ENCODE measurements at places on chromosomes 4 and X. TPM values are rescaled to one million over a fixed set of nuclear protein-coding genes. Genes with fewer than 3 reads are reported as not detected.

GRCh38 chr4:54924891-54925290 lies 200.5 kb downstream of the KDR start:
- no peaks in the 10 kb centered on the region for H3K27me3 ChIP-seq
- H3K36me3 ChIP-seq: no peaks in the 10 kb centered on the region
- H3K4me3 ChIP-seq: no peak overlapping the region

GRCh38 chr4:174218127-174218790 lies 65.2 kb downstream of the FBXO8 start:
- H3K36me3 ChIP-seq: no peaks in the 10 kb centered on the region
- H3K4me3 ChIP-seq: peak overlapping the region; percentile 48
- H3K27ac ChIP-seq: peak overlapping the region; percentile 77
- no peak for DNase-seq
- no peaks in the 10 kb centered on the region for H3K27me3 ChIP-seq

DNA sequence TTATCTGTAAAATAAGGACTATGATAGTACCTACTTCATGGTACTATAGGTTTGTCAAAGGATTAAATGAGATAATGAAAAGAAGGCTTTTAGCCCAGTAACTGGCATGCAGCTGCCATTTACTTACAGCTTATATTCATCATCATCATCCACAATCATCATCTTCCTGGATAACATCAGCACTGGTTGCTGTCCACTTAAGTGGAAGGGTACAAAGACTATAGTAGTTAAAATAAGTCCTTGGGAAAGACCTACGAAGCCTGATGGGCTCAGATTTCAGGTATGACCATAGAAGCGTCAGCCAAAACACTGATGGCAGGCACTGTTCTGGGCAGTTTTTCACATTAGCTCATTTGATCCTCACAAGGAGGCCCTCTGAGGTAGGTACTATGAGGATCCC lies 20.6 kb downstream of the CCDC149 start:
- H3K27me3 ChIP-seq: no peaks in the 10 kb centered on the region
- H3K36me3 ChIP-seq: no peaks in the 10 kb centered on the region
- H3K4me1 ChIP-seq: no peaks in the 10 kb centered on the region
- H3K27ac ChIP-seq: no peak overlapping the region

AREG gene
- polyA plus RNA-seq: 31.9 TPM

- H3K27ac ChIP-seq: no peak overlapping the region
- H3K36me3 ChIP-seq: no peaks in the 10 kb centered on the region
- H3K4me3 ChIP-seq: no peak overlapping the region
- no peaks in the 10 kb centered on the region for H3K4me1 ChIP-seq
- no peak for DNase-seq
- H3K27me3 ChIP-seq: no peaks in the 10 kb centered on the region
These were observed 856.0 kb upstream of the FRG1 start for GRCh38 chr4:189084671-189085070.

DNA sequence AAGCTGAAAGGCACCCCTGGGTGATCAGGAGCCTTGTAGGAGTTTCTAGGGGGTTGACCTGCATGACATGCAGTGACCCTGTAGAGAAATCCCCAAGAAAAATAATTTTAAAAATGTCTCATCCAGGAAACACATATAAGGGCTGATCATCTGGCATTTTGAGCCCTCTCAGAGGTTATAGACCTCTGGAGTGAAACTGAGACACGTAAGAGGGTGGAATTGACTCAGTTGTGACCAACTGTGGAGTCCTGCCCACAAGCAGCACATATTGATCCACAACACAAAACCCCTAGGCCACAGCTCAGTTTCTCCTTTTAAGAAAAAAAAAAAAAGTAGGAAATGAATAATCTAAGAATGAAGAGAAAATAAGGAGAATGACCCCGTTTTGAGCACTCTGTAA lies 32.5 kb upstream of the MTMR8 start:
- H3K36me3 ChIP-seq: no peaks in the 10 kb centered on the region
- no peaks in the 10 kb centered on the region for H3K4me1 ChIP-seq
- no peaks in the 10 kb centered on the region for H3K27me3 ChIP-seq
- no peak overlapping the region for H3K27ac ChIP-seq
- DNase-seq: no peak
- H3K4me3 ChIP-seq: no peak overlapping the region

GRCh38 chrX:38768079-38768478 lies 33.2 kb upstream of the MID1IP1 start:
- no peak overlapping the region for H3K27ac ChIP-seq
- no peaks in the 10 kb centered on the region for H3K4me1 ChIP-seq
- no peak for DNase-seq
- H3K4me3 ChIP-seq: no peak overlapping the region

CLDN34 gene
- not detected for polyA plus RNA-seq

- no peak overlapping the region for H3K4me3 ChIP-seq
- H3K4me1 ChIP-seq: no peaks in the 10 kb centered on the region
- peak overlapping the region; percentile 56 for H3K27ac ChIP-seq
- no peaks in the 10 kb centered on the region for H3K27me3 ChIP-seq
- peak; percentile 87 for DNase-seq
These were observed 123.4 kb downstream of the AMELX start for GRCh38 chrX:11416600-11416999.

CISD2 gene
- 27.6 TPM for polyA plus RNA-seq

DNA sequence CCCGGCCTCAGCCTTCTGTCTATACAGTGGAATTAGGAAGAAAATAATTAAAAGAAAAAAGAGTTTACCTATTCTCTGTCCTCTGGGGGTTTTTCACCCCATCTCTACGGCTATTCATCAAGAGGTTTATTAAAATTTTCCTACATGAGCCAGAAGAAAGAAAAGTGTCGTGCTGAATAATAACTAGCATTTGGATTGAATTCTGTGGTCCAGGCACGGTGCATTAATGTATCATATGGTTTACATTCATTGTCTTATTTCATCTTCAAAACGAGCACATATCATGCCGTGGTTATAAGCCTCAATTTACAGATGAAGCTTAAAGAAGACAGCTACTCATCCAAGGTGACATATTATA lies 5.4 kb upstream of the NAA15 start:
- no peaks in the 10 kb centered on the region for H3K27me3 ChIP-seq
- peak overlapping the region; percentile 82 for H3K27ac ChIP-seq
- no peaks in the 10 kb centered on the region for H3K4me1 ChIP-seq
- peaks cover 33% of the 10 kb centered on the region for H3K36me3 ChIP-seq

GRCh38 chr4:111198446-111198845 lies 575.6 kb upstream of the PITX2 start:
- H3K4me3 ChIP-seq: no peak overlapping the region
- no peaks in the 10 kb centered on the region for H3K27me3 ChIP-seq
- no peaks in the 10 kb centered on the region for H3K4me1 ChIP-seq
- H3K27ac ChIP-seq: no peak overlapping the region
- no peaks in the 10 kb centered on the region for H3K36me3 ChIP-seq
